Activated CD4-positive, alpha-beta memory T cell treated with anti-CD3 and anti-CD28 coated beads, Interleukin-2, amount 10 ng/mL, durations not matched to agents 7 days and 5 days (primary cell): ENCODE measurements at places on chromosomes 2 and 18. TPM values are rescaled to one million over a fixed set of nuclear protein-coding genes. Genes with fewer than 3 reads are reported as not detected.

Gene SERPINB7
- total RNA-seq = not detected

GRCh38 chr2:239300871-239301735 is 99.7 kb downstream of the HDAC4 start:
- DNase-seq = no peak

DNA sequence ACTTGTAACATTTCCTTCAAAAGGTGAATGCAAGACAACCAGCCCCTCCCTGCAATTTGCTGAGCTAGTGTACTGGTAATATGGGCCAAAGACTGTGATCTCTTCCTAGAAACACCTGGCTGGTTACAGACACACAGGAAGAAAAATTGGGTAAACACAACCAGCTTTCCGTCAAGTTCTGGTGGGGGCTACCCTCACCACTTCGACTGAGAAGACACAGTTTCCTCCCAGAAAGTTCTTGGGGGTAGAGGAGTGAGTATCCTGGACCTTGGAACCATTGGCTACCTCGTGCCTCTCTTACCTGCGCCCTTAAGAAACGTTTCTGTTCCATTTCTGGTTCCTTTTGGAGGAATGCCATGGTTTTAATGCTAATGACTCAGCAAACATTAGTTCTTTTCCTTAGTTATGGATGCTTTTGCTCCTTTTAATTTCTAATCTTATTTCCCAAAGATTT is 120.9 kb upstream of the DLX2 start:
- DNase-seq = no peak

DNA sequence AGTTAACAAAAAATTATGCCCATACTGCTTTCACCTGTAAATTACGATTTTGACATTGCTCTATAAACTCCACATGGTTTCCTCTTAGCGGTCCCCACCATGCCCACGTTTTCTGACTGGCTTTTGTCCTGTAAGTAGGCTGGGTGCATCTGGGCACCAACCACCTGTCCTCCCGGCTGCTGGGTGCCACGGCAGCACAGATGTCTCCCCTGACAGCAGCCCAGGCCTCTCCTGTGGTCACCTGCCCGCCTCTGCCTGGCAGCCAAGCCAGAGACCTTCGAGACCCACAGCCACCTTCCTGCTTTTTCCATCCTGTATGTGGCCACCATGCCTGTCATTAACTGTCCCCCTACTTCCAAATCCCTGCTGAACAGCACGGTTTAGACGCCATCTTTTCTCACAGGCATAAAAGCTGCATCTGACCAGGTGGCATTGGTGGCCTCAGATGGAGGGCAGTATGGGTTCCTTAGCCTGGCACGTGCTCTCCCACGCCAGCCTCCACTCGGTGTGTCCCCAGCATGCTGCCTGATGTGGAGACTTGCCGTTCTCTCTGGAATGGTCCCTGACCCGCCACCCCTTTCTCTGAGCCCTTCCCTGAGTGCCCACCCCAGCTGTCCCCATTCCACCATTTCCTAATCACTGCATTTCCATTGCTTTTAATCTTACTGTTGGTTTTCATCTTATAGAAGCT is 18.9 kb downstream of the SNORC start:
- no peak for DNase-seq

Gene HTR2B
- total RNA-seq = 0.13 TPM

Gene CIAO1
- 64.4 TPM for total RNA-seq
